ENCODE measurements at places on chromosomes 1 and 21. TPM values are rescaled to one million over a fixed set of nuclear protein-coding genes. Genes with fewer than 3 reads are reported as not detected.

- DNase-seq = no peak
Measured at GRCh38 chr1:234295068-234295467, 78.2 kb upstream of the COA6 start.

Gene HJV
- total RNA-seq = not detected

DNA sequence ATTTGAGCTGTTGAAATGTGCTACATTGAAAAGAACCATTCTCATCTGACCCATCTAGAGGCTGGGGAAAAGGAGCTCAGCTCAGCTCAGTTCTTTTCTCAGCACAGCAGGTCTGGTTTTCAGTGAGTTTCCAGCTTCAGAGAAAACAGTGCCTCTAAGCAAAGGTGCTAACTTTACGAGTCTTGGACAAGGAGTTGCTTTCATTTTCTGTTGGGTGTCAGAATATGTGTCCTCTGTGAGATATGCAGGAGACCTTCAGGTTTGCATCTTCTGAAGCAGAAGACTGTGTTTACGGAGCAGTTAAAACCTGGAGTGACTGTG is 321.3 kb upstream of the USP24 start:
- no peak for DNase-seq

Gene UHMK1
- total RNA-seq = 64.6 TPM

Gene CFAP107
- not detected for total RNA-seq

Gene MAP3K21
- 0.26 TPM for total RNA-seq

GRCh38 chr1:20150969-20151368 is 11.8 kb downstream of the PLA2G2F start:
- no peak for DNase-seq

- DNase-seq = no peak
Measured at GRCh38 chr1:55597910-55598309, 382.7 kb upstream of the USP24 start.

DNA sequence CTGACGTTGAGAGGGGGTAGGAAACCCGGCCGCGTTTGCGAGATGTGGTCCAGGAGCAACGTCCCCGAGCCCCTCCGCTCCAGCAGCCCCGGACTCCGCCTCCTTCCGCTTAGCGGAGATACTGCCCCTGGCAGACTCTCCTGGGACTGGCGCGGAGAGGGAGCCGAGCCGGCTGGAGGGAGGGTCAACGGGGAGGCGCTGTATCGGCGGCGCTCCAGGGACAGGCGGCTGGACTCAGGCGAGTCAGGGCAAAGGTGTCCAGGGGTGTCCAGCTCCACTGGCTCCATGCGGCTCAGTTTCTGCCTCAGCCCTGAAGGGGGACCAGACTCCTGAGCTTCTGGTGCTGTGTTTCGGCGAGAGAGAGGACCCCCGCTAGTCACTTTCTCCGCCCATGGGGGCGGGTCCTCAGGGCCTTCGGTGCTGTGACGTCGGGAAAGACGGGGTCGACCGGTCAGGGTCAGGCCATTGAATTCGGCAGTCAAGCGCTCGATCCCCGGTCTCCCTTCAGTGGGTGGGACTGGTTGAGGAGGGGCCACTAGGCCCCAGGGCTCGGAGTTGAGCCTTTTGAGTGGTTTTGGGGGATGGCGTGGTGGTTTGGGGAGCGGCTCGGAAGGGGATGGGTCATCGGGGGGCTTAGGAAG is 2.8 kb upstream of the LIX1L start:
- DNase-seq = no peak

DNA sequence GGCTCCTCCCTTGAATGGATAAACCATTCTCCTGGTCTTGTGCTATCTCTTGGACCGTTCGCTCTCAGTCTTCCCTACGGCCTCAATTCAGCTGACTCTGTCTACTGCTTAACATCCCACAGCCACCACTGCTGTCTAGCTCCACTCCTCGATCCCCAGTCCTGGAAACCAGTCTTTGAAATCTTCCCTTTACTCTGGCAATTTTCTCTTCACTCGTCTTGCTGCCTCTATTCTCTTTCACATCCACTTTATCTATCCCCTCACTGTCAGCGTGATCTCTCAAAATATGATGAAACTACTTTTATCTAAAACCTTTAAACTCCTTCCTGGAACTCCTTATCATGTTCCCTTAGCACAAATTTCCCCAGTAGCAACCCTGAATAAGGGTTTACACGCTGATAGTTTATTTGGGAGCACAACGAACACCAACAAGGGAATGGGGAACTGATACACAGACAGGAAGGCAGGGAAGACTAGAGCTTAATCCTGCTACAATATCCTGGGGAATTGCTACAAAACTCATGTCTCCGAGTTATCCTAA is 131.6 kb upstream of the SAMSN1 start:
- DNase-seq = no peak

Gene FCRL5
- under 0.01 TPM for total RNA-seq

Gene KIAA0040
- total RNA-seq = 34.5 TPM

GRCh38 chr1:67264899-67265298 is 42.8 kb upstream of the IL12RB2 start:
- no peak for DNase-seq

DNA sequence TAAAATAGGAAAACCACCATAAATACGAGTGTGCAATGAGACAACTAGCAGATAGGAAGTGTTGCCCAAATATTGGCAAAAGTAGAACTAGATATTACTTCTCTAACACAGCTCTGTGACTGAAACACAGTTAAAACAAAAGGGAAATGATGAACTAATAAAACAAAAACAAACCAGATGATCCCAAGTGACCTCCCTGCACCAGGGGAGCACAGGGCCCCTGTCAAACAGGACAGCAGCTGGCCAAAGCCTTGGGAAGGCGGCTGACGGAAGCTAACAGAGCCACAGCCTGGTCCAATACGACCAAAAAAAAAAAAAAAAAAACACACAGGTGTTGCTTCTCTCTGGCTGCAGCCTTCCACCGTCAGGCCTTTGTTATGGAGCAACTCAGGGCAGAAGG is 17.8 kb downstream of the ZBTB17 start:
- no peak for DNase-seq

Gene FCRL1
- not detected for total RNA-seq

Gene PGD
- total RNA-seq = 286 TPM

DNA sequence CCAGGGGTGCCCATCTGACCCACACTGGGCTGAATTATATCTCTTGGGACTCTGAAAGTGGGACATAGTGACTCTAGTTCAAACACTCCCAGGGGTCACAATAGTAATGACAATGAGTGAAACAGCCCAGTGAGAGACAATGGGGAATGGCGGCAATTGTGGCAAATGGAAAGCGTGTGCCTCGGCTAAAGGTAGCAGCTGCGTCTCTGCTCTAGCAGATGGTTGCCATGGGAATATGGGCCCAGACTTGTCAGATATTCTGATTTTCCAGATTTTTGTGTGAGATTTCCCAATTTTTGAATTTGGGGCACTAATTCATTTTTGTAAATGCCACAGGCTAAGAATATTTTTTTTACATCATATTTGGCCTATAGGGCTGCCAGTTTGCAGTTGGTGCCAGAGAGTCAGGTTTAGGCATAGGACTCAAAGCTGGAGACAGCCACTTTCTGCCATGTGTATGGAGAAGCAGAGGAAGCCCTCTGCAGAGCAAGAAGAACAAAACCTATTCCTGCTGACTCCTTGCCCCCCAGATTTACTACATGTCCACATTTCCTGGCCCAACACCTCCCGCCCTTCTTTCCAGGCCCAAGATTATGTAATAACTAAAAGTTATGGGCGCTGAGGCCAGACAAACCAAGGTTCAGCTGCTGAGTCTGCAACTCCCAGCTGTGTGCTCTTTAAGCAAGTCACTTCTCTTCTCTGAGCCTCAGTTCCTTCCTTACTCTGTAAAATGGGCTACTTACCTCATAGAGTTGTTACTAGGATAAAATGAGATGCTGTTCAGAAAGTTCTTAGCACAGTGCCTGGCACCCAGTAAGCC is 21.6 kb upstream of the PTP4A2 start:
- DNase-seq = no peak

DNA sequence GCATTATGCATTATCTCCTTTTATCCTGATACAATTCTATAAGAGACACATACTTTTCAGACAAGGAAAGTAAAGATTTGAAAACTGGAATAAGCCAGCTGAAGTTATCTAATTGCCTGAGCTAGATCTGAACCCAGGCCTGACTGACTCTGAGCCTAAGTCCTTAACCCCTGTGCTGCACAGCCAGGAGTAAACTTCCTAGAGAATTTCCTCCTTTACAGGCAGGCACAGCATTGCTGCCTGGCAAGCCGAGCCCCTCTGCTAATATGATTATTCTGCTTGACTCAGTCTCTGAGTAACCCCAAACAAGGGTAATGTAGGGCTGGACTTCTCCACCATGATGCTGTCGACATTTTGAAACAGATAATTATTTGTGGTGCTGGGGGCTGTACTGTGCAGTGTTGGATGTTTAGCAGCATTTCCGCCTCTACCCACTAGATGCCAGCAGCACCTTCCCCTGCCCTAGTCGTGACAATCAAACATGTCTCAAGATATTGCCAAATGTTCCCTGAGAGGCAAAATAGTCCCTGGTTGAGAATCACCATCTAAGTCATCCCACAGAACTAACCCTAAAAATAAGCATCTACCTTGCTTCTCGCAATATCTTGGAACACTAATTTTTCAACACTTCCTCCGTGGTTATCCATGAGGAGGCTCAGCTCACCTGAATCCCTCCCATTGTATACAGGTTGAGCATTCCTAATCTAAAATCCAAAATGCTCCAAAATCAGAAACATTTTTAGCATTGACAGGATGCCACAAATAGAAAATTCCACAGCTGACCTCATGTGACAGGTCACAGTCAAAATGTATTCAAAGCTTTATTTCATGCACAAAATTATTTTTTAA is 18.5 kb downstream of the CAMK1G start:
- DNase-seq = no peak

- no peak for DNase-seq
Measured at GRCh38 chr1:60872426-60873054, 209.8 kb upstream of the NFIA start.

- no peak for DNase-seq
Measured at GRCh38 chr1:154941333-154942013, 5.0 kb upstream of the PMVK start.

GRCh38 chr1:150102986-150103385 is 35.4 kb downstream of the VPS45 start:
- no peak for DNase-seq

- DNase-seq = no peak
Measured at GRCh38 chr1:214009423-214010196, 21.8 kb downstream of the PROX1 start.

DNA sequence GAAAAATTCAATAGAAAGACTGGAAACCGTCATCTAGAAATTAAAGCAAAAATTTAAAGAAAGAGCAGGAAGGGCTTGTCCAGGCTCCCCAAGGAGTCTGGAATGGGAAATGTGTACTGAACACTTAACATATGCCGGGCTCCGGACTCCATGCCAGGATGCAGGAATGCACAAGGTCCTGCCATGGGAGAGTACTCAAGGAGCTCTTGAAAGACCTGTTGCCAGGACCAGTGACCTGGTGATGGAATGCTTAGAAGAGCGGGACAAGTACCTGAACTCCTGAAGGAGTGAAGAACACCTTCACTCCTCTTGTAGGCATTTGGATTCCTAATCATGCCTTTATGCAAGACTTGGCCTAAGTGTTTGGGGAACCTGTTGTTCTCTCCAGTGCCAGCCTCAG is 16.9 kb upstream of the DSCAM start:
- DNase-seq = no peak

DNA sequence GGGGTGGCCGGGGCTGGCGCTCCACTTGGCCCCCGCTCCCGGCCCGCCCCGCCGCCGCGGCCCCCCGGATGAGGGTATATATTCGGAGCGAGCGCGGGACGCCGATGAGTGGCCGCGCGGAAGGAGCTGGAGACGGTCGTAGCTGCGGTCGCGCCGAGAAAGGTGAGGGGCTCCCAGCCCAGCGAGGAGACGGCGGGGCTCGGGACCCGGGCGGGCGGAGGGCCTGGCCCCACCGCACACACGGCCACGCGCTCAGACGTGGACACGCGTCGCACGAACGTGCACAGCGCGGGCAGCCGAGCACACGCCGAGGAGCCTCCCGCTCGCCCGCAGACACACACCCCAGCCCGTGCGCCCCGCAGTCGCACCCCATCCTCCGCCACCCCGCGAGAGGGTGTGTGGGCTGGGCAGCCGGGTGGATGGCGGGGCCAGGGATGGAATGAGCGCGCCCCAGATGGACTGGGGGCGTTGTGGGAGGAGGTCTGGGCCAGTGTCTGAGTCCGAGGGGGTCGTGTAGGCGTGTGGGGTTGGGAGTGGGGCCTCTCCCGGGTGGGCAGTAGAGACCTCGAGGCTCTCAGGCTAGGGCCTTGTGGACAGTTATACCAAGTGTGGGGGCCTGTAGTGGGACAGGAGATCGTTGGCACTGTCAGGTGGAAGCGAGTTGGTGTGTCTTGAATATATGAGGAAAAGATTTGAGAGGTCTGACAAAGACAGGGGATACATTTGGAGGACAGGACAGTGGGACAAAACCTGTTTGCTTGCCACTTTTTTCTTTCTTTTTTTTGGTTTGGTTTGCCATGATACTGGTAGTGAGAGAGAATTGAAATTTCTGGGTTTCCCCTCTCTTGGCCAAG is at the start of gene UAP1:
Gene UAP1 (plus strand): TSS at position 107 of the 854 bp plus-strand sequence. CDS start 4,347 bp downstream, outside the sequence.
- DNase-seq = no peak

Gene GNG12
- 237 TPM for total RNA-seq

Gene NCF2
- total RNA-seq = 0.07 TPM

All from pulmonary artery endothelial cell (primary cell).